ENCODE measurements at places on chromosomes 6 and 20.

DNA sequence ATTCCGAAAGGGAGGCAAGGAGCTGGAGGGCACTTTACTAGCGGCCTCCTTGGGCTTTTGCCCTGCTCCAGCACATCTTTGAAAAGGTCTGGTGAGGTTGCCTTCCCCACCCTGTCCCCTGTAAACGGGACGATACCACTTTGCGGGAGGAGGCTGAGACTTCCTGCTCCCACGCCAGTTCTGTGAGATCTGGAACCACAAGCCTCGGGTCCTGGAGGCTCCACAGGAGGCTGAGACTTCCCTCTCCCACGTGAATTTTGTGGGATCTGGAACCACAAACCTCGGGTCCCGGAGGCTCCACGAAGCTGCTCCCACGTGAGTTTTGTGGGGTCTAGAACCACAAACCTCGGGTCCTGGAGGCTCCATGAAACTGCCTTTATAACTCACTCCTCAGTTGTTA, 209.3 kb downstream of the DLL1 start:
- DNase-seq: no peak

DNA sequence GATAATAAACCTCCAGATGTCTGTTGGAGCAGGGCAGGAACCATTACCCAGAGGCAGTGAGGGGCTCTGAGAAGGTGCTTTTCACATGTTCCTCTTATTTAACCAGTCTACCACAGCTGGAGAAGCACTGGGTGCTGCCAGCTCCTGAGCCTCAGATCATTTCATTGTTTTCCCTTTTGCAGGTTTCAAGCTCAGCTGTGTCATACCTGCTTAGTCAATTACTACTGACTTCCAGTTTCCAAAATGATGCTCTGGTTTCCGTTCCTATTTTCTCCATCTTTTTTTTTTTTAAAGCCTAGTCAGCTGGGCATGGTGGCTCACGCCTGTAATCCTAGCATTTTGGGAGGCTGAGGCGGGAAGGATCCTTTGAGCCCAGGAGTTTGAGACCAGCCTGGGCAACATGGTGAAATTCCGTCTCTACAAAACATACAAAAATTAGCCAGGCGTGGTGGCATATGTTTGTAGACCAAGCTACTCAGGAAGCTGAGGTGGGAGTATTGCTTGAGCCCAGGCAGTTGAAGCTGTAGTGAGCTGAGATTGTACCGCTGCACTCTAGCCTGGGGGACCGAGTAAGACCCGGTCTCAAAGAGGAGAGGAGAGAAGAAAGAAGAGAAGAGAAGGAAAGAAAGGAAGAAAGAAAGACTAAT, 6.7 kb downstream of the FLOT1 start:
- DNase-seq: no peak

DNA sequence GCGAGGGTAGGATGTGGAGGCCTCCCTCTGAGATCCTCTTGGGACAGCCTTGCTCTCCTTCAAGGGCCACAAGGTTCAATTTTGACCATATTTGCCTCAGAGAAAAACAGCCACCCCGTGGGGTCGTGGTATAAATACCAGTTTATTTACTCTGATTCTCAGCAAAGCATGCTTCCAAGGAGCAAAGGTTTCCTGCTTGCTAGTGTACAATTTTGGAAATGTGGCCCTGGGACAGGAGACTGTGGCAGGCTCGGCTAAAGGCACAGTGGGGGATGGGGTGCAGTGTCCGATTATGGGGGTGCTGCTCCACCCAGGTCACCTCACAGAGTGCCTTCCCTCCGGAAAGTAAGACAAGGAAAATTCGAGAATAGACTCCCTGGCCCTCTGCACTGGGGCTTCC, 31.1 kb downstream of the RBM38 start:
- DNase-seq: no peak

GRCh38 chr6:97280766-97281165, 2.2 kb downstream of the MMS22L start:
- DNase-seq: no peak

DNA sequence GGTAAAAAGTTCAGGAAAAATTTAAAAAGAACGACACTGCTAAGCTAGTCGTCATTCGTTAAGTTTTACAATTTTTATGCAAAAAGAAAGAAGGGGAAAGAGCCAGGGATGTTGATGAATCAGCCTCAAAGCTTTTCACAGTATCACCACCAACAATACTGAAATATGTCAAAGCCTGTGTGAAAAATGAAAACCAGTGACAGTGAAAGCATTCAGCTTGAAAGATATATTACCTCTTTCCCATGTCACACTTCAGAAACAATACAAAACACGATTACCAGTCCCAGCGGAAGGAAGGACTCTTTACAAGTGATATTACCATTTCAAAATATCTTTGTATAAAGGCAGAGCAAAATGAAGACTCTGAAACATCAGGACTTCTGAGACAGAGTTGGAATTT, 489.2 kb downstream of the EPHA7 start:
- no peak for DNase-seq

GRCh38 chr6:142251930-142252445, 49.8 kb upstream of the ADGRG6 start:
- no peak for DNase-seq

GRCh38 chr6:108671790-108672189, 111.1 kb downstream of the FOXO3 start:
- DNase-seq: no peak

DNA sequence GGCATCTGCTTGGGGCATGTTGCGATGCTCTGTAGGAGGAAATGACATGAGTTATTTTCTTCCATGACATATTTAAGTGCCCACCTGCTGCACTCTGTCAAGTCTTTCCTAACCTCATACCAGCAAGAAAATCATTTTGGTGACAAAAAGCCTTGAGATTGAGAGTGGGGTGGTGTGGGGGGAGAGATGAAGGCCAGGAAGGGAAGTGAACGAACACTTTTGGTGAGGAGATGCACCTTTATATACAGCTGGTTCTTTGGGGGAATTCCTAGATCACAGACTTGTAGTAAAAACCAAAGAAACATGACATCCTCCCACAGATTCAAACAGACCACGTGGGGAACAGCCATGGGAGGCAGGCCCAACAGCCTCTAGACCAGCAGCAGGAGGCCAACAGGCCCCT, 26.1 kb downstream of the NCOA5 start:
- no peak for DNase-seq

DNA sequence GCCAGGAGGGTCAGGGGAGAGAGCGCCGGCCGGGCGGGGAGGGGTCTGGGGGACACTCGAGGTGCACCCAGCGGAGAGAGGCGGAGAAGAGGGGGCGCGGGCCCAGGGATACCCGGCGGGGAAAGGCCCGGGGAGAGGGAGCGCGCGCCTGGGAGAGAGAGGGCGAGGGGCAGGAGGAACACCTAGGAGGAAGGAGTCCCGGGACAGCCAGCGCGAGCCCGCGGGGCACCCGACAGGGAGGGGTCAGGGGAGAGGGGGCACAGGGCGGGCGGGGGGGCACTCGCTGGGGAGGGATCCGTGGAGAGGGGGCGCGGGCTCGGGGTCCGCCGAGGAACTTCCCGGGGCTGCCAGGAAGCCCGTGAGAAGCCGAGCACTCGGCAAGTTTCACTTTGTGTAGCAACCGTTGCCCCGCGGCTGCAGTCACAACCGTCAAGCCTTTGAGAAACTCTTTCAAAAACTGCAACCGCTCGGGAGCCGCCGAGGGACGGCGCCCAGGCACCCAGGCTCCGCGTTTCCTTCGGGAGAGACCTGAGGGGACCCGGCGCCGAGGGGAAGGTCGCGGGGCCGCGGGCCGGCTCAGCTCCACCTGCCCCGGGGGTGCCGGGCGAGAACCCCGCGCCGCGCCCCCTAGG, 471 bp downstream of the EZR start:
- DNase-seq: peak; percentile 53

DNA sequence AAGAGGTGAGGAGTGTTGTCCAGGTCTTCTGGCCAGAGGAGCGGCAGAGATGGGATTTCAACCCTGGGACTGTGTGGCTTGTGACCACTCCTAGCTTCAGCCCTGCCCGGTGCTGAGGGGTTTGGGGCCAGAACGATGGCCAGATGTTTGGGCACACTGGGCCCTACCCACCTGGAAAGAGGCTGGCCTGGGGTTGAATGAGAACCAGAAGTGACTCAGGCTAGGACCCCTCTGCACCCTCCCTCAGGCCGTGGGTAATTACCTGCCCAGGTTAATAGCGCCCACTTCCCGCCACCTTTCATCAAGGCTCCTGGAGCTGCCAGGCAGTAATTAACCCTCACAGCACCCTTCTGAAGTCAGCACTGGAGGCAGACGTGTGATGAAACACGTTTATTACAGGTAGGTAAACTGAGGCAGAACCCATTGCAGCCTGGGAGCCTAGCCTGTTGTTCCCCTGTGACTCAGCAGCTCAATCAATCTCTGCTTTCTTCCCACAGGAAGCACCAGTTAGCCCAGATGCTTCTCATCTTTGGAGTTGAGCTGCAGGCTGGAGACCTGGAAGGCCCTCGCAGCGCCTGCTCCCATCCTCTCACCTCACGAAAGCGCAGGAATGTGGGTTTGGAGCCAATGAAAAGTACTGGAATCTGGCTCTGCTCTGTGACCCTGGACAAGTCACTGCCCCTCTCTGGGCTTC, 120.8 kb downstream of the CEBPB start:
- no peak for DNase-seq

- no peak for DNase-seq
Observed at GRCh38 chr6:108526739-108527174, 34.0 kb upstream of the FOXO3 start.

DNA sequence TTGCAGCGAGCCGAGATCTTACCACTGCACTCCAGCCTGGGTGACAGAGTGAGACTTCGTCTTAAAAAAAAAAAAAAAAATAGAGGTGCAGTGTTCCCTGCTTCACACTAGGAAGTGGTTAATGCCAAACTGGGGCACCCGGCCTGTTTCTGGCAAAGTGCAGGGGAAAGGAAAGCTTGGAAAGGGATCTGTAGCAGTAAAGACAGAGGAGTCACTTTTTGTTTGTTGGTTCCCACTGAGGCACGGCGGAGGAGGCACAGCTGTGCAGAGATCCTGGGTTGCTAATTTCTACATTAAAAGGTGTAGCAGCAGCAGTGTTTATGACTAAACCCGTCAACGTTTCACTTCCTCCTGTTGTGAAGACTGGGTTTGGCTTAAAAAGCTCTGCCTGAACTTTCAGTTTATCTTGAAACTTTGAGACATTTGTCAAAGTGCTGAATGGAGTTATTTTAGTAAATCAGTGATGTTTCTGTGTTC, 125.6 kb downstream of the CARMIL1 start:
- peak; percentile 33 for DNase-seq

- no peak for DNase-seq
Observed at GRCh38 chr6:54958446-54958845, 111.9 kb downstream of the FAM83B start.

GRCh38 chr6:64736421-64736950, 970.5 kb downstream of the EYS start:
- no peak for DNase-seq

GRCh38 chr6:41036186-41036585, 2.8 kb downstream of the UNC5CL start:
- DNase-seq: no peak

- DNase-seq: no peak
Observed at GRCh38 chr6:3911614-3912336, 62.6 kb downstream of the FAM50B start.

- no peak for DNase-seq
Observed at GRCh38 chr6:14316651-14317386, 199.2 kb downstream of the CD83 start.

DNA sequence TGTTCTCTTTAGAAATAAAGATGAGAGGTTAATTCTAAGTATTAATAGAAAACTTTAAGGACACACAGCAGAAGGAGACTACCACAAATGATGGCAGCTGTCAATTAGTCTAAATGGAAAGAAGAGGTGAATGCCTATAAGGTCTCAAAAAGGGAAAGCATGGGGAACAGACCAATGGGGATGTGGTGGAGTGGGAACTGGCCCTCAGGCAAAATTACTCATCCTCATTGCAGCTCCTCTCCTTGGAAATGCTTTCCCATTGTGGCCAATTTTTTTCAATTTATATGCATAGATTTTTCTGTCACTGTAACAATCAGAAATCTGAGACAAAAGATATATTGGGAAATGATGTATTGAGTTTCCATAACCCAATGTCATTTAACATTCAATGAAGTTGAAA, 222.9 kb upstream of the DEFB112 start:
- no peak for DNase-seq

- no peak for DNase-seq
Observed at GRCh38 chr6:142763205-142763604, 181.8 kb downstream of the HIVEP2 start.

DNA sequence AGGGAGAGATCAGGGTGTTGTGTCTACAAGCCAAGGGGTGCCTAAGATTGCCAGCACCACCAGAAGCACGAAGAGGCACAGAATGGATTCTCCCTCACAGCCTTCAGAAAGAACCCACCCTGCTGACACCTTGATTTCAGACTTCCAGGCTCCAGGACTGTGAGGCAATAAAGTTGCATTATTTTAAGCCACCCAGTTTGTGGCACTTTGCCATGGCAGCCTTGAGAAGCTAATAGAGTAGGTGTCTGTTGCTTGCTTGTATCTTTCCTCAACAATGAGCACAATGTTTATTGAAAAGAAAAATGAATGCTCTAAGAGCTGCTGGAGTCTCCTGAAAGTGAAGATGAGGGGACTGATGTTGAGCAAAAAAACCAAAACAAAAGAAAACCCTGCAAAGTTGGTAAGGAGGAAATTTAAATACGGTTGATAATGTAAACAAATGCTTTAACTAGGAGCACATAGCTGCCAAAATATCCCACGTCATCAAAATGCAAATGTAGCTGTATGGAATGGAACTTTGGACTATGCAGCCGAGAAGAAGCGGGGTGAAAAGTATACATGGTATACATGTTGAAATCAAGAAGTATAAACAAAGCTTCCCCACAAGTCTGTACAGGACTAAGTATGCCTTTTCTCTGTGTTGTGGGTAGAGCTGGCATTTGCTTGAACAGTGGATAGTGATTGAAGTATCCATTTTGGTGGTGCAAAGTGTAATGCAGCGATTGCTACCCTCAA, 8.0 kb downstream of the IL20RA start:
- DNase-seq: no peak

DNA sequence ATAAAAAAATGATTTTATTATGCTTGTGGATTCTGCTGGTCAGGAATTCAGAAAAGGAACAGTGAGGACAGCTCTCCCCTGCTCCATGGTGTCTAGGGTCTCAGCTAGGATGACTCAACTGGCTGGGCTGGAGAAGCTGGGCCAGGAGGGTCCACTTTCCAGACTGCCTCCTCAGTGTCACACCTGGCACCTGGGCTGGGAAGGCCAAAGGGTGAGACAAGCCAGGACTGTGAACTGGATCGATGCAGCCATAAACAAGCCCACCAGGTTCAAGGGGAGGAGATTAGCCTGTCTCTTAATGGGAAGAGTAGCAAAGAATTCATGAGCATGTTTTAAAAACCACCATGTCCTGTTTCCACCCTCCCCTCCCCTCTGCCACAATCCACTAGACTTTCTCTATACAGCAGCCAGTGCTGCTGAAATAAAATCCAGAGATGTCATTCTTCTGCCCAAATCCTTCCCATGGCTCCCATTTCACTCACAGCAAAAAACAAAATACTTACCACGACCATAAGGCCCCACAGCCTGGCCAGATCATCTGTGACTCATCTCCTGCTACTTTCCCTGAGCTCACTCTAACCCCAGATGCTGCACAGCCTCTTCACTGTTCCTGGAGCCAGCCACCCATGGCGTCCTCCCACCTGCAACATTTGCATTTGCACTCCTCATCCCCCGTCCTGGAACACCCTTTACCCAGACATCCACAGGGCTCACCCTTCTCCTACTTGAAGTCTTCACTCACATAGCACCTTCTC, 13.8 kb downstream of the SPTLC3 start:
- no peak for DNase-seq

Measured in activated CD4-positive, alpha-beta T cell treated with anti-CD3 and anti-CD28 coated beads for 1 hour (primary cell).